ENCODE measurements at places on chromosomes 3 and 15.

DNA sequence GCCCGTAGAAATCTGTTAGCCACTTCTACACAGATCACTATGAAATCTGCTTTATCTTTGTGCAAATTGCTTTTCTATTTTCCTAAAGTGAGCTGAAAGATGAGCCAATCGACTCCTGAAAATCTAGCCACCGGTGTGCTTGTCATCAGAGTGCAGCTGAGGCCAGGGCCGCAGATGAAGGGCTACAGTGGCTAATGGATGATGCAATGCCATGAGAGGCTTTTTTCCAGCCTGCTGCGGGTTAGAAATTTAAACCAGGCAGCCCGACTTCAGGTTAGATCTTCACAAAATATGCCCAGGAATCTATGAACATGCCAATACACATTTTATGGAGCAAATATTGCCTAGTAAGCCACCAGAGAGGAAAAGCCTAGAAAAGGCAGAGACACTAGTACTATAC is 948.2 kb upstream of the CFAP20DC start:
- no peak for DNase-seq

DNA sequence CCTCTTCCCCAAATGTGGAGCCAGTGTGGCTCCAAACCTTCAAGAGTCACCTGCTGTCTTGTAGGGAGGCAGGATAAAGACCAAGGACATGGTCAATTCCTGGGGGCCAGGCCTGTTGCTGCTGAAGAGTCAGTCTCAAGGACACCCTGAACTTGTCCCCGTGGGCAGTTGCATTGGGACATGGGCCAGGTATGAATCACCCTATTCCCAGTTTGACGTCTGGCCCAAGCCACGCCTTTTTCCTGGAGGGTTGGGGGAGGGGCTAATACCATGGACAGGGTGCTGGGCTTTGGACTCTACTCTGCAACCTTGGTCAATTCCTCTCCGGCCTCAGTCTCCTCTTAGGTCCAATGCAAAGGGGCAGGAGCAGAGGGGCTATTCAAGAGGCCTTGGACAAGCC is 10.4 kb downstream of the ATP2B2 start:
- peak; percentile 38 for DNase-seq

- DNase-seq, result no peak
Measured at GRCh38 chr3:39025222-39025970, 26.3 kb downstream of the SCN11A start.

- no peak for DNase-seq
Measured at GRCh38 chr3:86934851-86935250, 56.1 kb downstream of the VGLL3 start.

GRCh38 chr3:25895443-25895842 is 105.6 kb downstream of the OXSM start:
- no peak for DNase-seq

DNA sequence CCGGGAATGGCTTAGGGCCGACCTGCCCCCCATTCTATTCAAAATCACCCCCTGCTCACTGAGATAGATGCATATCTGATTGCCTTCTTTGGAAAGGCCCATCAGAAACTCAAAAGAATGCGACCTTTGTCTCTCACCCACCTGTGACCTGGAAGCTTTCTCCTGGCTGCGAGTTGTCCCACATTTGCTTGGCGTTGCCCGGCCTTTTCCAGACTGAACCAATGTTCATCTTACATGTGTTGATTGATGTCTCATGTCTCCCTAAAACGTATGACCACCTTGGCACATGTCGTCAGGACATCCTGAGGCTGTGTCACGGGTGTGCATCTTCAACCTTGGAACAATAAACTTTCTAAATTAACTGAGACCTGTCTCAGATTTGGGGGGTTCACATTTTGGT is 3.4 kb upstream of the MUC20 start:
- DNase-seq, result no peak

DNA sequence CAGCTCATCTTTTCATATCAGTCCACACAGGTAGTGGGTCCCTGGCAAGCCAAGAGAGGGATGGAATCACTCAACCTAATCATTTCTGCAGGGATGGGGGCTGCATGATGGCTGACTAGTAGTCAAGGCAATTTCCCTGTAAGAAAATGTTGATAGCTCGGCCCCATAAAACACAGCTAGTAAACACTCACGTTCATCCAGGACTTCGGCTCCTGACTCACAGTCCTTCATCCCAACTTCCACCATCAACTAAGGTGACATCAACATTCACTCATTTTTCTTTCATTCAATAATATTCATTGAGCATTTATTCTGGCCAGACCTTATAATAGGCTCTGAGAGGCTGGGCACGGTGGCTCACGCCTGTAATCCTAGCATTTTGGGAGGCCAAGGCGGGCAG is 4.4 kb upstream of the ACAP2 start:
- no peak for DNase-seq

DNA sequence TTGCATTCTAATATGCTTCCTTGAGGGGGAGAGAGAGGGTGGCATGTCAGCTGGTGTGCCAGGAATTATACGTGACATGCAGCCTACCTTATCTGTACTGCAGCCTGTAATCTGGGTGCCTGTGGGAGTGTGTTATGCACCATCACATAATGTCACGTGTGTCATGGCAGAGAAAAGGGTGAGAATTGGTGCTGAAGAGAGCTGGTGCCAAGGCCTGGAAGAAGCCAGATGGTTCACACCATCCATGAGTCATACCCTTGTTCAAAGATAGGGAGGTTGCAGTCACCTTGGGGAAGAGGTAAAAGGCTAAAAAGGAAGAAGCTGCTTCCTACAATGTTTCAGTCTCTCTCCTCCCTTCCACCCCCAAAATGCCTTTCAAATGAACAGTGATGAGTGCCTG is 5.3 kb downstream of the BRPF1 start:
- no peak for DNase-seq

GRCh38 chr3:58062472-58062871 is 54.2 kb downstream of the FLNB start:
- no peak for DNase-seq

- DNase-seq, result no peak
Measured at GRCh38 chr3:58180099-58180880, 30.5 kb downstream of the DNASE1L3 start.

GRCh38 chr15:93941697-93942096 is 289.7 kb upstream of the MCTP2 start:
- DNase-seq, result no peak

DNA sequence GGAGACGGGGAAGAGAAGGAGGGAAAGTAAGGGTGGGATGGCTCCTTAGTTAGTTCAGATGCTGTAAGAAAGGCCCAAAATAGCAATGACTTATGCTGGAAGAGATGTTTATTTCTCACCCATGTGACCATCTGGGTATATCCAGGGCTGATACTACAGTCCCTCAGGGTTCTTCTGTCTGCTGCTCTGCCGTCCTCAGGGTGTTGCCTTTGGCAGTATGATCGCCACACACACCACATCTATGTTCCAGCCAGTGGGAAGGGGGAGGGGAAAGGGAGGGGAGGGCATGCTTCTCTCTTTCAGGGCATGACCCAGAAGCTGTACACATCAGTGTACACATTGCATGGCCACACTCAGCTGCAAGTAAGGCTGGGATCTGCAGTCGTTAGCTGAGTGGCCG is 10.2 kb downstream of the CD276 start:
- DNase-seq, result no peak

DNA sequence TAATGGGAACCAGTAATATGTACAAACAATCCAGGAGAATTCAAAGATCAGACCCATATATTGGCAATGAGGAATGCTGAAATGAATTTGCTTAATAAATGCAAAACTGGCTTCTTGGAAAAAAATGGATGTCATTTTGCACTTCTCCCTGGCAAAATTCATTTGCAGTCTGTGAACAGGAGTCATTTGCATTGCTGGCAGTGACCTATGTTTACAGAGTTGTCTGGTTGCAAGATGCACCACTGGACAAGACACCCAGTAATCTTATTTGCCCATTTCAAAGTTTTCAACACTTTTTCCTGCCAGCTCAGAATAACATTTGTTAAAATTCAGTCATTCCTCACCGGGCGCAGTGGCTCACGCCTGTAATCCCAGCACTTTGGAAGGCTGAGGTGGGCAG is 123.5 kb upstream of the KCNAB1 start:
- no peak for DNase-seq

GRCh38 chr3:152071924-152072323 is 196.8 kb upstream of the MBNL1 start:
- DNase-seq, result no peak

GRCh38 chr15:100765467-100766241 is 114.0 kb upstream of the ALDH1A3 start:
- no peak for DNase-seq

GRCh38 chr3:112333002-112333380 is at the start of gene CD200:
TSS of gene CD200 (plus strand) at chr3:112333156. CDS start at chr3:112333213, 57 bp downstream.
- peak; percentile 58 for DNase-seq

DNA sequence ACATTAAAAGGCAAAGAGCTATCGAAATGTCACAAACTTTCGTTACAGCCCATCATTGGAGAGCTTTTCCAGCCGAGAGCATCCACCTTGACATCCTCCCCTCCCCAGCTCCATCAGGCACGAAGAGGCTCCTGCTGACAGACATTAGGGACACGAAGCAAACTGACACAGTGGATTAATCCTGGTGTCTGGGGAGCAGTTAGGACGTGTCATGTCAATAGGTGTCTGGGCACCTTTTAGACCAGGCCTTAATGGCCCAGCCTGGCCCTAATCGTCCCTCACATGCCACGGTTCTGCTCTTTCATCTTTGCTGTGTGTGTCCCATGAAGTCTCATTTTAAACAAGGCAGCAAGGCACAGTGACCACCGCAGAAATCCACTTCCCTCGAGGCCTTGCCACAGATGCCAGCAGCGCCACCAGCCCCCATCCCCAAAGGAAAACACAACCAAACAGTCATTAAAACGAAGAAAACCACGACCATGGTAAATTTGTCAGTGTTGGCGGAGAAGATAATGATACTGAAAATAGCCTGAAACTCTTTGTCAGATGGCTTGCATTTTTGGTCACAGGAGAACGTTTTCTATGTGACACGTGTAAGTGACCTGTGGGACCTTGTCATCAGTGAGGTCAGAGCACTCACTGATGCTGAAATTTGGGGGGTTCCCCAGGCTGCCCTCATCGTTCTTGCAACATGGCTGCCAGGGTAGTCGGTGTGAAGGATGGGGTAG is 16.3 kb upstream of the PCSK6 start:
- no peak for DNase-seq

DNA sequence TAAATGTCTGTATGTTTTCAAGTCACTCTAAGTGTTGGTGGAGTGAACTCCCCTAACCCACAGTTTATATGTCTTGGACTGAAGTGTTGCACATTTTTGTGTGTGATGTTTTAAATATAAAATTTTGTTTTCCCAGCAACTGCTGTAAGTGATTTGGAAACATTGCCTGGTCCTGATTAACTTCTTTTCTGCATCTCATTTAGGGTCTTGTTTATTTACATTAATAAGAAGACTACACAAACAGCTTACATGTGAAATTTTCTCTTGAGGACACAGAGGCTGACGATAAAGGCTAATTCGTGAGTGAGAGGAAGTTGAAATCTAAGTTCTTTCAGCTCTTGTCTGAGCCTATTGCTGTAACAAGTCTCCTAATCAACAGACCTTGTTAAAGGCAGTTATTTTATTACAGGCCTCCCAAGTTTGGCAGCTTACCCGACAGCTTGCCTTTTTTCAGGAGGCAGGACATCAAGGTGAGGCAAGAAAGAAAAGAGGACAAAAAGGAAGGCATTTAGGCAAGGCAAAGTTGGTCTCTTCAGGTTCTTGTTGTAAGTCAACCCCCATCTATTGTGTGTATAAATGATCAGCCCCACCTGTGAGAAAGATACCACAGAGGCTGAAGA is 177.7 kb upstream of the NR2E3 start:
- DNase-seq, result no peak

DNA sequence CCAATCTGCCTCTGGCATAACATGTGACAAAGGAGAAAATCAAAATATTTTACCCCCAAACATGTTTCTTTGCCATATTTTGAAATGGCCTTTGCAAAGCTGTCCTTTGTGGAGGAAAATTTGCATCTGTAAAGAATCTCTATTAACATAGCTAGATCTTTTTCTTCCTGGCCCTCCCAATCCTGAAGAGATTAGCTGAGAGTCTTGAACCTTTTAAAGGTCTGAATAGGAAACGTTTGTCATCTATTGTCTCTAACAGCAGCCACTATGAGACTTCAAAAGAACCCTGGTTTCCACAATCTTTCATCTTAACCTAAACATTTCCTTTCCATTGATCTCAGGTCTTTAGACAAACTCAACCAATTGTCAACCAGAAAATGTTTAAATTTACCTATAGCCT is 520.9 kb upstream of the TGFBR2 start:
- DNase-seq, result no peak

GRCh38 chr3:129173206-129173605 is 10.5 kb downstream of the CNBP start:
- no peak for DNase-seq

DNA sequence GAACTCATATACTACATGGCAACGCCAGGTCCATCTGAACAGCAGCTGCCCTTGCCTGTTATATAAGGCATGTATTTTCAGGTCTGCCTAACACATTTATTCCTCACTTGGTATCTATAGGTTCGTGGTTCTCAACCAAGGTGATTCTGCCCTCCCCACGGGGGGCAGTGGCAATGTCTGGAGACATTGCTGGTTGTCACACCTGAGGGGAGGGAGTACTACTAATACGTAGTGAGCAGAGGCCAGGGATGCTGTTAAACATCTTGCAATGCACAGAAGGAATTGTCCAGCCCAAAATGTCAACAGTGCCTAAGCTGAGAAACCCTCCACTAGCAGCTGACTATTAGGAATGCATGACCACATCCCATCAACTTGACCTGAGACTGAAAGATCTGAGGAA is 32.6 kb downstream of the ADAMTS9 start:
- no peak for DNase-seq

- no peak for DNase-seq
Measured at GRCh38 chr3:168558728-168559411, 463.1 kb upstream of the GOLIM4 start.

DNA sequence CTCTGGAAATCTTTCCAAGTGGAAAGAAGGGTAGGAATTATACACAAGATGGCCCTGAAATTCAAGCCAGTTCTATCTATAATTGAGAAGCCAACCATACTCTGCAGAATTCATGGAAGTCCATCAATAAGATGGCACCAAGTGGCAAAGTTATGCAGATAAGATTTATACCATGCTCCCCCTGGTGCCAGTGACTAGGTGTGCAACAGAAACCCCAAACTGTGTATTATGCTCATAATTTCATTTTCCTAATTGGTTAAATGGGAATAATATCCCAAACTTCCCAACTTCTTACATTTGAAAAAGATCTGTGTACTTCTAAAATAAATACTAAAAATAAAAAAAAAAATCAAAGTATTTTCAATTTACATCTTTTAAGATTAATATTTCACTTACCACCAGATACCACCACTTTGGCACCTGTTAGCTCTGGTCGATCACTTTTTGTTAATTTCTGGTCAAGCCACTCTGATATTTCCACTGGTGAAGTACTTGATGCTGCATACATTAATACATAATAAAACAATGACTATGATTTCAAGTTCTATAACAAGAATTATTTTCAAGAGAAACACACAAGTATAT is 25.9 kb downstream of the ETFA start:
- no peak for DNase-seq

Measured in left ventricle myocardium superior (tissue), 1 donor.